ENCODE measurements at places on chromosomes 11 and 22. TPM values are rescaled to one million over a fixed set of nuclear protein-coding genes. Genes with fewer than 3 reads are reported as not detected.

Gene MIAT
- 14.8 TPM for total RNA-seq

Gene EHF
- total RNA-seq, result not detected

Gene SF3A1
- total RNA-seq, result 286 TPM

Gene RHOD
- total RNA-seq, result not detected

Gene FAM111B
- 148 TPM for total RNA-seq

Gene TRPM5
- total RNA-seq, result not detected

Gene TPBGL
- not detected for total RNA-seq

DNA sequence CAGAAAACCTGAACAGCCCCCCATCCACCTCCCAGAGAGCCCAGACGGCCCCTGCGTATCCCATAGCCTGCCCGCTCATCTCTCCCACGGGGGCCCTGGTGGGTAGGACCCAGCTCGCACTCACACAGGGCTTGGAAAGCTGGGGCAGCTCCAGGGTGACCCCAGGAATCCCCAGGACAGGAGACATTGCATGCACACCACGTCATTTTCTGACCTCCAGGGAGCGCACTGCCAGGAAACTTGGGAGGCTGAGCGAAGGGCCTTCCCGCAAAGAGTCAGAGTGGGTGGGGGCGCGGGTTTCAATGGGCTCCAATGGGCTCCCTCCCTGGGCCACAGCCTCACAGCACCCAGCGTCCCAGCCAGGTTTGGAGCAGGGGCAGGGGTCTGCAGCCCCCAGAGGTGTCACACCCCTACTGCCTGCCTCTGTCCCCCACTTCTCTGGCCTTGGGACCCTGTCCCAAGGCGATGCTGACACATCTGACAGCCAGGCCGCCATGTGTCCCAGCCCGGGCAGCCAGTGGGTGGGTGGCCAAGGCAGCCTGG is 8.2 kb upstream of the SYT8 start:
- no peak overlapping the region for H3K27ac ChIP-seq
- H3K4me1 ChIP-seq, result no peaks in the 10 kb centered on the region
- H3K27me3 ChIP-seq, result peaks cover 9% of the 10 kb centered on the region
- DNase-seq, result no peak

GRCh38 chr11:104625246-104625645 is 273.0 kb downstream of the CASP12 start:
- no peaks in the 10 kb centered on the region for H3K4me1 ChIP-seq
- H3K36me3 ChIP-seq, result no peaks in the 10 kb centered on the region
- no peak overlapping the region for H3K27ac ChIP-seq
- no peak overlapping the region for H3K4me3 ChIP-seq
- no peak for DNase-seq
- no peaks in the 10 kb centered on the region for H3K27me3 ChIP-seq

DNA sequence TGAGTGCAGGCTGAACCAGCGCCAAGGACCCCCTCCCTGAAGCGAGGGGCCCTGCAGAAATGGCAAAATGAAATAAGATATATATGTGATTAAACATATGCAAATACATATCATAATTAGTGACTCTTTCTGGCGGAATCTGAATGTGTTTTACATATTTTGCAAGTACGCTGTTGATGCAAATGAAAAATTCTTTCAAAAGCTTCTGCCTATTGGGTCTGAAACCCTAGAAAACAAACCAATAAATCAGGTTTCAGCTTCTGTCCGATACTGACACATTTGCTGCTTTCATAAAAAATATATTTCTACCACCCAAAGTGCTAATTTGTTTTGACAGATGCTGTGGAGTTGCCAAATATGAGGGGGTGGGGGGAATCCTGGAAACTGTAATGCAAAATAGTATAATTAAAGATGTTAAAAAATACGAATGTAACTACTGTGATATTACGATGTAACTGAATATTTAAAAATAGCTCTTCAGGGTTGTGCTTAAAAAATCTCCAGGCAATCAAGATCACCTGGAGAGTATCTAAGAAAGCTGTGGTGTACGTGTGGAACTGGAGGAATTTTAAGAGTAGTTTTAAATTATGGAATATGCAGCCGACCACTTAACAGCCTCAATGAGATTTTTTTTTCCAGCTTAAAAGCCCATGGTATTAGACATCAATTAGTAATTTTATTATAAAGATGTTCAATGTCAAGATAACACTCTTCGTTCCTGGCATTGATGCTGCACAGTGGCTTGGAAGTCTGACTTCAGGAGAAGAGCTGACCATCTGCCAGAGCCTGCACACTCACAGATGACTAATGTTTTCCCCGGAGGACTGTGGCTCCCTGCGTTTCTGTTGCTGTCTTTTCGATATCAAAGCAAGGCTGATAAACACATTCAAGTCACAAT is 122.2 kb upstream of the RCN1 start:
- H3K4me1 ChIP-seq, result no peaks in the 10 kb centered on the region
- no peaks in the 10 kb centered on the region for H3K27me3 ChIP-seq
- DNase-seq, result no peak
- no peak overlapping the region for H3K27ac ChIP-seq
- no peaks in the 10 kb centered on the region for H3K36me3 ChIP-seq

DNA sequence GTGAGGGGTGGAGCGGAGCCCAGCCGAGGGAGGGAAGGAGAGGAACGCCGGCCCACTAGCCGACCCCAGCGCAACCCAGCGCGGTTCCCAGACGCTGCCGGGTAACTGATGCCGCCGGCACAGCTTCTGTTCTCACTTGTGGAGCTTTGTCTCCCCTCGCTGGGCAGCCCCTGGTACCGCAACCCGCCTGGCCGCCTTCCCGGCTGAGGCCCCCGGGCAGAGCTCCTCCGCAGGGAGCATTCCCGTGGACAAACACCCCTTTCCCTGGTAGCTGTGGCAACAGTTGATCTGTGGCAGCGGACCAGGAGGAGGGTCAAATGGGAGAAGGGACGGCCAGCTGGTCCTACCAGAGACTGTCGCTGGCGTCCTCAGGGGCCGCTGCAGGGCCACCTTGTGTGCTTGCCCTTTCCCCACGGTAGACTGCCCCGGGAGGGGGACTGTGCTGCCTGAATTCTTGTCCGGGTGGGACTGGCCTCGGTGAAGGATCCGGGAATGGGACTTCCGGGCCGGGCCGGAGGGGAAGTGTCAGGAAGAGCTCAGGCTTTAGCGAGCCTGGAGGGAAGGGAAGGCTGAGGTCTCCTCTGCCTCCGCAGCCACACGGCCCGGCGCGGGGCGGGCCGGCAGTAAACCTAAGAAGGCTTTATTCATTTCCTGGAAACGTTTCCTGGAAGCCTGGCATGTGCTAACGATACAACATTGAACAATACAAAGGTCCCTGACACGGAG is 468.0 kb downstream of the OPCML start:
- no peak overlapping the region for H3K27ac ChIP-seq
- H3K4me3 ChIP-seq, result no peak overlapping the region
- no peaks in the 10 kb centered on the region for H3K4me1 ChIP-seq
- H3K27me3 ChIP-seq, result no peaks in the 10 kb centered on the region
- no peaks in the 10 kb centered on the region for H3K36me3 ChIP-seq

GRCh38 chr22:19638282-19639015 is 75.9 kb upstream of the SEPTIN5 start:
- no peak for DNase-seq
- H3K36me3 ChIP-seq, result no peaks in the 10 kb centered on the region
- H3K4me3 ChIP-seq, result no peak overlapping the region
- no peaks in the 10 kb centered on the region for H3K4me1 ChIP-seq
- no peak overlapping the region for H3K27ac ChIP-seq
- H3K27me3 ChIP-seq, result no peaks in the 10 kb centered on the region

DNA sequence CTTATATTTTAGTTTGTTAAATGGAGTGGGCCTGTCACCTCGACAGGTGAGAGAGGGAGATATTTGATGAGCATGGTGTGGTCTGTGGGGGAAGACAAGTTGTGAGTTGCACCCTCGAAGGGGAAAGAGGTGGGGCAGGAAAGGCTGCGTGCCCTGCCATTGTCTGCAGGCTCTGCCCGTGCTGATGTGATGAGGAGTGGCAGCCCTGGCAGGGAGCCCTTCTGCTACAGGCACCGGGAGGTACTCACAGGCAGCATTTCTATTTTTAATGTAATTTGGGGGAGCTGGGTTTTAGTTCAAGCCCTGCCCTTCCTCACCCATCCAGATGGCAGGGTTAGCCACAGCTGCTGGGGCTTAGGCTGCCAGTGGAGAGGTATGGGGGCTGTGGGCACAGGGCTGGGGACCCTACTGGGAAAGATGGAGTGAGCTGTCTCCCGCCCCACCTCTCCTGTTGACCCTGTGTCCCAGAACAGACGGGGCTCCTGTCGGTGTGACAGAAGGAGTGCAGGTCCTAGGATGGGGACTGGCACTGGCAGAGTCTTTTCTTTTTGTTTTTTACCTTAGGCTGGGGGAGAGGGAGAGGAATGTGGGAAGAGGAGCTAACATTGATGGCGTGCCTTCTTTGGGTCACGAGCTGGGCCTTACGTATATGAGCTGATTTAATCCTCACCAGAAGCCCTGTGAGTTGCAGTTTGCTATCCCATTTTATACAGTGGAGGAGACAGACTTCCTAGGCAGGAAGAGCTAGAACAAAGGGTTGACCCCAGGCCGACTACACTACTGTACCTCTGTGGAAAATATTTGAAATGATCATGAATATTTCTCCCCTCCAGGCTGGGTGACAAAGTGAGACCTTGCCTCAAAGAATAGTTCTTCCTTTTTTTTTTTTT is 51.6 kb downstream of the CEP164 start:
- DNase-seq, result no peak
- H3K27me3 ChIP-seq, result no peaks in the 10 kb centered on the region
- H3K27ac ChIP-seq, result no peak overlapping the region
- peaks cover 56% of the 10 kb centered on the region for H3K36me3 ChIP-seq
- no peaks in the 10 kb centered on the region for H3K4me1 ChIP-seq

DNA sequence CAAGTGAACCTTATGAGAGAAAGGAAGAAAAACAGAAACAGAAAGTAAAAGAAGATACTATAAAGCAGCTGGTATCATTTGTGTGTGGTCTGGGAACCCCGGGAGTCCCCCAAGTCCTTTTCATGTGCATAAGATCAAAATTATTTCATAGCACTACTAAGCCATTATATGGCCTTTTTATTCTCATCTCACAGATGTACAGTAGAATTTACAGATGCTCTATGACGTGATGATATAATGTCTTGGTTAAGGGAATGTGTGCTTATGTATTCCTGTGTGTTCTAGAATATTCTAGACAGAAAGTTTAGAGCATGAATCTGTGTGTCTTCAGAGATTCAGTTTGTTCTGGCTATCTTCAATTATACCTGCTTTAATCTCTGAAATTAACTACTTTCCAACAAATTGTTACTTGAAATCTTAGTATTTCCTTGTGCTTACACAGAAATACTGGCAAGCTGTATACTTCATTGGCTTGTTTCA is 8.6 kb upstream of the TPP1 start:
- H3K4me3 ChIP-seq, result no peak overlapping the region
- peak overlapping the region; percentile 46 for H3K27ac ChIP-seq
- no peaks in the 10 kb centered on the region for H3K36me3 ChIP-seq

DNA sequence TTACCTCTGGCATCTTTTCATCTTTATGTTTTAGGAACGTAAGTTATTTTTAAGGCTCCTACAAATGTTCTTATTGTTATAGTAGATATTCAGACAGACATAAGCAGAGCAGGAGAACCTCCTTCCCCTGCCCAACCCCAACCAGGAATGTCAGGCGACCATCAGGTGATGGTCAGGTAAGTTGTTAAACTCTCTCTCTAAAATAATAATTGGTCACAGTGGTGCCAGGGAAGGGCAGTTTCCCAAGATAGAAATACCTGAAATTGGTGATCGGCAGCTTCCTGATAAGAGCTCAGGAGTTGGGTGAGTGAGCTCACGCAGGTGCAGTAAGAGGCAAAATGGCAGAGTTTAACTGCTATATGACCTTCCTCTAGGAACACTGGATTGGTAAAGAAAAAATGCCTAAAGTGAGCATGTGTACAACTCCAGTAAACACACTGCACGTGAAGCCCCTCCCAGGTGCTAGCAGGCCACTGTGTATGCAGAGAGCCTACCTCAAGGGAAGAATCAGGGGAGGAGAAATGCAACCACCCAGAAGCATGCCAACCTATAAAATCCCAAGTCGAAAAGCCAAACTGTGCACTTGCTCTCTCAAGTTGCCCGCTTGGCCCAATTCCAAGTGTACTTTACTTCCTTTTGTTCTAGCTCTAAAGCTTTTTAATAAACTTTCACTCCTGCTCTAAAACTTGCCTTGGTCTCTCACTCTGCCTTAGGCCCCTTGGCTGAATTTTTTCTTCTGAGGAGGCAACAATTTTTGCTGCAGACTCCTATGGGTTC is 273.9 kb downstream of the SBF2 start:
- peaks cover 1% of the 10 kb centered on the region for H3K36me3 ChIP-seq
- H3K27ac ChIP-seq, result no peak overlapping the region
- no peaks in the 10 kb centered on the region for H3K4me1 ChIP-seq
- H3K4me3 ChIP-seq, result no peak overlapping the region
- DNase-seq, result no peak

- H3K4me3 ChIP-seq, result no peak overlapping the region
- no peaks in the 10 kb centered on the region for H3K4me1 ChIP-seq
- DNase-seq, result no peak
- H3K27me3 ChIP-seq, result no peaks in the 10 kb centered on the region
- H3K36me3 ChIP-seq, result no peaks in the 10 kb centered on the region
Measured at GRCh38 chr11:105381941-105382340, 227.9 kb upstream of the GRIA4 start.

DNA sequence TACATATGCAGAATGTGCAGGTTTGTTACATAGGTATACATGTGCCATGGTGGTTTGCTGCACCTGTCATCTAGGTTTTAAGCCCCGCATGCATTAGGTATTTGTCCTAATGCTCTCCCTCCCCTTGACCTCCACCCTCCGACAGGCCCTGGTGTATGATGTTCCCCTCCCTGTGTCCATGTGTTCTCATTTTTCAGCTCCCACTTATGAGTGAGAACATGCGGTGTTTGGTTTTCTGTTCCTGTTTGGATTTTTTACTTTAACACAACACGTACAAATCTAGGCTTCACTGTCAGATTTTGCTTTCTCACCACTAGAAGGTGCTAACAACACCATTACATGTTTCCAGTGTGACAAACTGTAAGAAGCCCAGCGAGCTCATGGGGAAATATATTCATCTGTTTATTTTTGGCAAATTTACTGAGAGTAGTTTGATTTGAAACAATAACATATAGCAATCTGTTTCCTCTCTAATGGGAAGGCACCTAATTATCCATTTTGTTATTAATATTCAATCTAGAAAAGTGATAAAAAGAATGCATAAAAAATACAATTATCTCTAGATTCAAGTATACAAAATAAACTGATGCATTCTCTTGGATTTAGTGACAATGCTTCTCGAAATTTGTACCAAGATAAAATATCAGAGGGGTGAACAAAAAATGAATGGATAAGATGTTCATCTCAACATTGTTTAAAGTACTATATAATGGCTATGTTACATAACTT is 23.2 kb upstream of the BIRC3 start:
- H3K4me1 ChIP-seq, result peaks cover 41% of the 10 kb centered on the region
- peak; percentile 84 for DNase-seq
- no peaks in the 10 kb centered on the region for H3K27me3 ChIP-seq
